ENCODE measurements at places on chromosomes 5 and 9.

DNA sequence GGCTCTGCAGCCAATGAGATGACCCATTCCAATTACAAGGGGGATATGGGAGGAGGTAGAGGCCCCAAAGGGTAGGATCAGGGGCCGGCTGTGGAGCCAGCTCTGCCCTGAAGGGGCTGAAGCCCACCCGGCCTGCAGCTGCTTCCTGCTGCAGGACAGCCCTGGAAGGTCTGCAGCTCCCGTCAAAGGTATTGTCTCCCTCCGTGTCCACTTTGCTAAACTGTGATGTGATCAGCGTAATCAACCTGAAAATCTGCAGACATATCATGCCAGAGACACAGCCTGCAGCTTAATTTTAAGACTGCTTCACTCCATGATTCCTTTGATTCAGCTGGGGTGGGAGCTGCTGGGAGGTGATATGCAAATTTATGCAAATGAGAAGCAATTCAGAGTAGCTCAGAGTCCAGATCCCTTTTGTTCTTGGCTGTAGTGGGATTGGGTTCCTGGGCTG lies 90.7 kb downstream of the GADD45G start:
- no peak for DNase-seq

DNA sequence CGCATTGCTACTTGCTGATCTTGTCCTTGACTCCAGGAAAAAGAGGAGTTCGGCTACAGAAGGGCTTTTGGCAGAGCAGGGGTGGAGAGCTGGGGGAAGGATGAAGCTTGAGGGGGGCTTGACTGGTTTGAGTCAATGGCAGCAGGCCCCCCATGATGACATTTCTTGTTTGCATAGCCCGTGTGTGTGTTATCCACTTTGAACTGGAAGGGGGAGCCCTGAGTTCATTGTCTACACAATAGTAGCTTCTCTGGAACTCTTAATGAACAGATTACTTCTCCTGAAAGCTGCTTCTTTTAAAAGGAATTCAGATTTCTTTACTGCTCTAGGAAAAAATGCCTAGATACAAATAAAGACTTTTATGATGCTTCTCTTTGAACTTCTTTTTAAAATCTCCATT lies 2.3 kb downstream of the IFNB1 start:
- no peak for DNase-seq

- no peak for DNase-seq
These were observed 89.8 kb downstream of the PSAT1 start for GRCh38 chr9:78386773-78387172.

DNA sequence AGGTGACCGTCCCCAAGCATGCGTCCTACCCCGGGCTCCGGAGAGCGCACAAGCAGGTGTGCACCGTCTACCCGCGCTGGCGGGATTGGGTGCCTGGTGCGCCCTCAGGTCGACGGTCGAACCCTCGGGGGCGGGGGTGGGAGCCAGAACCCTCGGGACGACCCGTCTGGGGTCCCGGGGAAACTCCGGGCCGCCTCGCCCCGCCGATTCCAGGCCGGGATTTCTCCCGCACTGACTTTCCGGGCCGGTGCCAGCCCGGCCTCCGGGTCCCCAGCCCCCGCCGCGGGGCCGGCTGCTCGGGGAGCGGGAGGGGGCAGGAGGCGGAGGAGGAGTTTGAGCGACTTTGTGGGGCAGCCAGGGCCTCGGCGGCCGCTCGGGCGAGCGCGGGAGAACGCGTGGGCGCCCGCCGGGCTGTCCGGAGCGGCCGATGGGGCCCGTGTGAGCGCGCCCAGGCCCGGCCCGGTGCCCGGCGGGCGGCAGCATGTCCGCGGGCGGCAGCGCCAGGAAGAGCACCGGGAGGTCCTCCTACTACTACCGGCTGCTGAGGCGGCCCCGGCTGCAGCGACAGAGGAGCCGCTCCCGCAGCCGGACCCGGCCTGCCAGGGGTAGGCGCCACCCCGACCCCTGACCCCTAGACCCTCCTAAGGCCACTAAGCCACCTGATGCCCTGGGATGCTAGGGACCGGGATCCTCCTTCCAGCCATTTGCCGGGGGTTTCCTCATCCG lies at the start of gene DAB2IP:
Gene DAB2IP, plus strand, starts transcription at position 340 of the 726 bp plus-strand sequence. Its CDS starts 142 bp downstream, at position 482.
- DNase-seq = no peak

DNA sequence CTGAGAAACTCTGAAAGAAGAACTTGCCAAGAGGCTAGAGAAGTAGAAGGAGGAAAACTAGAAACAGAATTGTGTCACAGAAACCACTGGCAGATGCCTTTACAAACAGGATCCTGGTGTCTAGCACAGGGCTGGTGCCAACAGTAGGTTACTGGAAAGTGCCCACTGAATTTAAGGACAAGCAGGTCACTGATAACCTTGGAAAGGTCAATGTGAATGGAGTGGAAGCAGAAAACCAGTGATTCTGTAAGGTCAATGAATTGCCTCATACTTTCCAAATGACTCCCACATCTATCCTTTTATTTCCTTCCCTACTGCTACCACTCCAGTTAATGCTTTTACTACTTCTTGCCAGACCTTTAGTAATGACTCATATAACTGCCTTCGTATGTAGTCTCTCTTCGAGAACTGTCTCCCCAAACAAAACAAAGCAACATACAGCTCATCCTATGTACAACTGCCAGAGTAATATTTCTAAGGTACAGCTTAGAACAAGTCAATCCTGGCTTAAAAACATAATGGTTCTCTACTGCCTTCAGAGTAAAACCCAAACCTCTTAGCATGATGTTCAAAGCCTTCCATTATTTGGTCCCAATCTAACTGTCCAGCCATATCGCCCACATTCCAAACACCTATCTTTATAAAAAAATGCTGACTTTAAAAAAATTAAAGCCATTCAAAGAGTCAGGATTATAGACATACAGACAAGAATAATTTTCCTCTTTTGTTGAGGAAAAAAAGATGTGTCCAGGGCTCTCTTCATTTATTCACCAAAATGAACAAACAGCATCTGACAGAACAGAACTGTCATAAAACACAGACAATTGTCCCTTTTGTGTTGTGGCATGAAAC lies 52.5 kb downstream of the NR3C1 start:
- no peak for DNase-seq

DNA sequence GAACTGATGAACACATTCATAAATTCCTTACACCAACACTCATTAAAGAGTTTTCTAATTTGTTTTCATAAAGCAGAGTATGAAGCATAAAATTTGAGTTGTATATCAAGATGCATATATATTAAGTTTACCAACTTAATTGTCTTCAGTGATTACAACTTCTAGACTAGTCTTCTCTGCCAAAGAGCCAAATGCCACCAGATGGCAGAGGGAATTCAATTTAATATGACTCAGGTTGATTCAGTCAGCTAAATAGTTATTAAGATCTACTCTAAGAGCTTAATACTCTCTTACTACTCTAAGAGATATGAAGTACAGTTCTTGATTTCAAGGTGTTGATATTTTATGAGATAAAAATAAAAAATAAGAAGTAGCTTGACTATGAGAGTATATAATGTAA lies 53.4 kb downstream of the CDH10 start:
- DNase-seq = no peak

- no peak for DNase-seq
These were observed 390.4 kb downstream of the EBF1 start for GRCh38 chr5:158709279-158709678.

DNA sequence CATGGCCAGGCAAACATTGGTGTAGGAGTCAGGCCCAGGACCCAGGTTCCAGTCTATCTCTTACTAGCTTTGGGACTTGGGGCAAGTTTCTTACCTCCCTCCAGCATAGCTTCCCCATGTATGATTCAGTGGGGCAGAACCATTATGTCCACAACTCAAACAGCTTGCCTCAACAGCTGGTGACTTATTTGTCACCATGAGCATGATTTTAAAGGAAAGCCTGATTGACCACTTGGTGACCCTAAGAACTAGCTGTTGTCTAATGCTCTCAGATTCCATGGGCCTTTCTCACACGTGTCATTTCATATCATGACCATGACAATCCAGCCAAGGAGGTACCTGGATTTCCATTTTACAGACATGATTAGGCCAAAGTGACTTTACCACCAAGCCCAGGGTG lies 126.4 kb downstream of the TTLL11 start:
- no peak for DNase-seq

DNA sequence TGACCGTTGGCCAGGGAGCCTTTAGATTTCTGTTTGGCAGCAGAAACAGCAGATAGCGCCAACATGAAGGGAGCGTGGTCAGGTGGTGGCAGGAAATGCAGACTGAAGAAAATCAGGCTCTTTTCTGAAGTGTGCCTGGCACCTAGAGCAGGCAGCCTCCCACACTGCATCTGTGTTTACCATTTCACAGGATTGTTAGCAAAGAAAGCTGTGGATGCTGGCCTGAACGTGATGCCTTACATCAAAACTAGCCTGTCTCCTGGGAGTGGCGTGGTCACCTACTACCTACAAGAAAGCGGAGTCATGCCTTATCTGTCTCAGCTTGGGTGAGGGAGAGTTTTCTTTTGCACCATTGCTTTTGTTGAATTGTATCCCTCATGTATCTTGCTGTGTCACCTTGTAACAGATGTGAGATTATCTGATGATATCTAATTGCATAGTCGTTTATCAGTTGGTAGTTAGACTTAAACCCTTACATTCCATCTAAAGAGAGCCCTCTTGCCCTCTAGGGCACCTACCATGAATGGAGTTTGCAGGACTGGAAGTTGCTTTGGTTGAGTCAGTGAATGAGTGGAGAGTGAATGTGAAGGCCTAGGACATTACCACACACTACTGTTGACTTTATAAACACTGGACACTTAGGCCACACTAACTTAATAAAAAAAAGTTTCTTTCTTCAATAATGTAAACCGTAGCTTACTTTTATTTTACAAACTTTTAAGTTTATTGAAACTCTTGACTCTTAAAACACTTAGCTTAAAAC lies 42.8 kb downstream of the ACO1 start:
- no peak for DNase-seq

DNA sequence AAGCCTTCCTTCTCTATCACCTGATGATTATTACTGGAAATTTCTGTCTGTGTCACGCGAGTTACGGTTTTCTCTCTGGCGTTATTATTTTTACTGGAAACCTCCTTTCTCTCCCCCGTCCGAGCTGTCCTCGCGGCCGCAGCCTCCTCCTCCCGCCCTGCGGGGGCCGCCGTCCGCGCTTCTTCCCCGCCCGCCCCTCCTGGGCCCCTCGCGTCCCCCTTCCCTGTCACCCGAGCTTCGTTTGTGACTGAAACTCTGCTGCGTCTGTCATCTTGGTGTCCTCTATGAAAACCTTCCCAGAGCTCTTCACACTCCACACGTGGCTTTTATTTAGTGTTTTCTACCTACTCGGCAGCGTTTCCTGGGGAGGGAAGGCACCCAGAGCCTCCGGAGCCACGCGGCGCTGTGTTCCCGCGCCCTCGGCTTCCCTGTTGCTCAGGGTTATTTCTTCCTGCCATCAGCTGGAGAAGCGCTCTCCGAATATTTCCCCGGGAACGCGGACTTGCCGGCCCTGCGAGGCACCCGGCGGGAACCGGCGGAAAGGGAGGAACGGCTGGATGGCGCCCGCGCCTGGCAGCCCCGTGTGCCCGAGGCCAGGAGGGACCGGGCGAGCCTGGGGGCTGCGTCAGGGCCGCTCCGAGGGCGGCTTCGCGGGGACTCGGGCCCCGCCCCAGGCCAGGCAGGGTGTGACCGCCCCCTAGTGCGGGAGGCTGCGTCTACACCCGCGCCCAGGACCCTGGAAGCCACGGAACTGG lies 33.9 kb downstream of the TRIP13 start:
- DNase-seq = peak; percentile 44

GRCh38 chr5:97844797-97845196 lies 661.8 kb upstream of the RIOK2 start:
- no peak for DNase-seq

Measured in natural killer cell (primary cell).